ENCODE measurements at places on chromosomes 3 and 15. TPM values are rescaled to one million over a fixed set of nuclear protein-coding genes. Genes with fewer than 3 reads are reported as not detected.

The CYP1A2 gene
- total RNA-seq: not detected

The LRRC34 gene
- total RNA-seq: 4.3 TPM

The GOLGA6L25 gene
- not detected for total RNA-seq

The IQCH gene
- 2.6 TPM for total RNA-seq

The CGNL1 gene
- 0.43 TPM for total RNA-seq

The ANKUB1 gene
- total RNA-seq: not detected

The NPAP1 gene
- total RNA-seq: not detected

The LDHAL6B gene
- total RNA-seq: not detected

The GRK7 gene
- not detected for total RNA-seq

The SNRPA1 gene
- total RNA-seq: 18.6 TPM

The HIGD1A gene
- 130 TPM for total RNA-seq

The MASP1 gene
- total RNA-seq: 198 TPM

The GOLGA8J gene
- total RNA-seq: not detected

The CDC25A gene
- 9.9 TPM for total RNA-seq

The ETV5 gene
- total RNA-seq: 54.8 TPM

The SLC15A2 gene
- under 0.01 TPM for total RNA-seq

The SI gene
- total RNA-seq: not detected

The CADPS gene
- total RNA-seq: not detected

The TEX55 gene
- total RNA-seq: not detected

The C2CD4B gene
- not detected for total RNA-seq

The CHRNA3 gene
- total RNA-seq: not detected

The FILIP1L gene
- total RNA-seq: 213 TPM

The CCDC12 gene
- 18.6 TPM for total RNA-seq

The RBP2 gene
- total RNA-seq: not detected

The STAB1 gene
- under 0.01 TPM for total RNA-seq

Data from fibroblast of villous mesenchyme (primary cell).